ENCODE measurements at places on chromosomes 1 and 21.
A peak's percentile ranks its signal among the peaks of the same experiment; 100 is the strongest.

DNA sequence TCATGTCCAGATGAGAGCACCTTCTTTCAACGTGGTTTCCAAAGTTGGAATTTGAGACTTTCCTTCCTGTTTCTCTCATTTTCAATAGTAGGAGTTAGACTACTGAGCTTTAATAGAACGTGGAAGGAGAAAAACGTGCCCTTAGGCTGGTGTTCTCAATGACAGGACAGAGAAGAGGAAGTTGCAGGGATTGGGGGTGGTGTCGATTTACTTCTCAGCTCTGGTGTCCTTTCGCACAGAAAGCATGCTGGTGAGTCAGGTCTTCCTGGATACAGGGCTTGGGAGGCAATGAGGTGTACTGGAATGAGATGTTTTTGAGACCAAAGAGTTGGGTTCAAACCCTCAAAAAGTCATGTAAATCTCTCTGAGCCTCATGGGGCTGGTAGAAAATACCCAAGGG, 67.1 kb downstream of the HIVEP3 start:
- no peak for DNase-seq

DNA sequence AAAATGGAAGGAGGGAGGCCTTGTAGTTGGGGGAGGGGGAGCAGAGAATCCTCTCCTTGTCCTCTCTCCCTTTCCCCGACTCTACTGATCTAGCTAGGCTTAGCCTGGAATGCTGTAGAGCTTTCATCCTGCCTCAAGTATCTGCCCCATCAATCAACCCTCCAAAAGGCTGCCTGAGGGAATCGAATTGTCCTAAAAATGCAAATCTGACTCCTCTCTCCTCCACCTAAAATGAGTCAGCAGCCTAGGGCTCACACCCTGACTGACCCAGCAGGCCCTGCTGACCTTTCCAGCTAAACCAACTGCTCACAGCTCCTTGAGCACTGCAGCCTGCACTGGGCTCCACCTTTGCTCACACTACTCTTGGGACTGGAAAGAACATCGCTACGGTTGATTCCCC, 2.8 kb downstream of the HPDL start:
- no peak for DNase-seq

DNA sequence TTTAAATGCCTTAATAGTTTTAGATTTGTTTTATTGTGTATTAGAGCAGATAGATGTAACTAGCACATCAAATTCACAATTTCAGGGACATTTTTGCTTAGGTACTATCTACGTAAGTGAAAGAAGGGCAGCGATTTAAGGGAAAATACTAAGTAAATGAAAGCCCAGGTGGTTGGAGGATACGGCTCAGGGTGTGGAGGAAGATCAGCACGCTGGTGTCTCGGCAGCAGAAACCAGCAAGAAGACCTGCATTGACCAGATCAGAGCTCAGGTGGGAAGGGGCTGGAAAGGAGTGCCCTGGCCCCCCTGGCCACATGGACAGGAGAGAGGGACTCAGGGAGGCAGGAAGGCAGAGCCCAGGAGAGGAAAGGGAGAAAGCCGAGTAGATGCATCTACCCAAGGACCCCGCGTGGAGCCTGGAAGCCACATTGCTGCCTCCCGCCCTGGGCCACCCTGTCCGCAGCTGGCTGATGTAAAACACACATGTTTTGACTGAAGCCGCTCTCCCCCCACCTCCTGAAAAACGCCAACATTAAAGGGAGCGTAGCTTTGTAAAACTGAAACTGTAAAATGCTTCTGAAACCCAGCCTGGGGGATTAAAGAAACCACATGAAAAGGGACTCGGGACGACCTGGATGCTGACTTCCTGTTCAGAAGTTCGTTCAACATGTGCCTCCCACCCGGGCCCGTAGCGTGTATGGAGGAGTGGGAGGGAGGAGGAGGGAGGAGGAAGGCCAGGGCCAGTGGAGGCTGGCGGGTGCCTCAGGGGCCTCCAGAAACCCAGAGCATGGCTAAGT, 72.6 kb upstream of the TARDBP start:
- DNase-seq: no peak

DNA sequence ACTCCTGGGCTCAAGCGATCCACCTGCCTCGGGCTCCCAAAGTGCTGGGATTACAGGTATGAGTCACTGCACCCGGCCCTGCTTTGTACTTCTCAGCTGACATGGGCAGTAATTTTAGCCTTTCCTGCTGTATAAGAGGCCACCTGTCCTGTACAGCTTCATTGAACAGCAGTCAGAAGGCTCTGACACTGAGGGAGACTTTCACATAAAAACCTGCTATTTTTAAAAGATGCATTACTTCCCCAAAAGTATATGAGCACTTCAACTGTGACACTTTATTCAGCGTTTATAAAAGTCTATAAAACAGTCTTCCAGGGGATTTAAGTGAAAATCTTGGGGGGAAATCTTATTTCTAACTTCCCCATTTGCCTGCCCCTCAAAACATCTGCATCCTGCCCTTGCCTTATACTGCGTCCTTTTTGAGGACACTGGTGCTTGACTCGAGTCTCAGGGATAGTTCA, 17.6 kb downstream of the RNU5D-1 start:
- DNase-seq: no peak

DNA sequence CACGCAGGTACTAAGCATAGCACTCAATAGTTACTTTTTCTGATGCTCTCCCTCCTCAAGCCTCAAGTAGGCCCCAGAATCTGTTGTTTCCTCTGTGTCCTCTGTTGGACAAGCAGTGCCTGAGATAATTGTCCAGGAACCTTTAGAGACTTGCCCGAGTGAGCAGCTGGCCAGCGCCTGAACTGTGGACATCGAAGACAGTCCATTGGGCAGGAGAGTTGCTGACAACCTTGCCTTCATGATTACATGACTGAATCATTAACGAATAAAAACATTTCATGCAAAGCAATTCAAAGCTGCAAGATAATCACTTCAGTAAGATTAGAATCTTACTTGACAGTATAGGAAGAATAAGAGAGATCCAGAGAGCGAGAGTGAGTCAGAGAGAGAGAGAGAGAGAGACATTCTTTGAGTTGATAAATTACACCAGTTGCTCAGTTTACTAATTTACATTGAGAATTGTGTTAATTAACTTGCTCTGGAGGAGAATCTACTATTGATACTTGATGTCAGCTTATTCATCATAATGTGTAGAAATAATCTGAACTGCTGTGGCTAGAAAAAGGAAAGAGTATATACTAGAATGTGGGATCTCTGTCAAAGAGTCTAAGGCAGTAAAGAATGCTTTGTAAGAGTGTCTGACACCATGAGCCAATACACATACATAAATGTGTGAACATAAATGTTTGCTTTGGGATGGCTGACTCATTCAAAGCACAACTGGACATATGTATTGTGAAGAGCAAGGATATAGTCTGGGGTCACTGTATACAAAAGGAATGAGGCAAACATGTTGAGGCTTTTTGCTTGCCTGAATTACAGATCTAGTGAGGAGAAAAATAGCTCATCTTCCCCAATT, 216.0 kb downstream of the ZNF326 start:
- no peak for DNase-seq

DNA sequence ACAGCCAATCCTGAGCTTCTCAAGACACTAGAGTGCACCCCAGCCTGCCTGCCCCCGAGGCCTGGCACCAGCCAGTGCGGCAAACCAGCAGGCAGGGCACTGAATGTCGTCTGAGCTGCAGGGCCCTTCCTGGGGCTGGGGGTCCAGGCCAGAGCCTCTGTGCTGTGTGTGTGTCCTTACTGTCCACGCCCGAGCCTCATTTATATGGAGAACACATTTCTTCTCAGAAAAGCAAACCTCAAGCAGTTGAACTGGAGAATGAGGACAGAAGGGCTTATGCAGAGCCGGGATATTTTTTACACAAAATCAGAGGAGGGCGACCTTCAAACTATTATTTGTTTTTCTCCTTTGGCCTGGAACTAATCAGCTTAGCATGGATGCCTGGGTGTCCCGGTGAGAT, 52.7 kb downstream of the POFUT2 start:
- no peak for DNase-seq

- DNase-seq: peak; percentile 79
These were observed 57.0 kb upstream of the TARBP1 start for GRCh38 chr1:234535763-234536515.

- peak; percentile 69 for DNase-seq
These were observed 9.7 kb upstream of the GPR61 start for GRCh38 chr1:109529881-109530456.

DNA sequence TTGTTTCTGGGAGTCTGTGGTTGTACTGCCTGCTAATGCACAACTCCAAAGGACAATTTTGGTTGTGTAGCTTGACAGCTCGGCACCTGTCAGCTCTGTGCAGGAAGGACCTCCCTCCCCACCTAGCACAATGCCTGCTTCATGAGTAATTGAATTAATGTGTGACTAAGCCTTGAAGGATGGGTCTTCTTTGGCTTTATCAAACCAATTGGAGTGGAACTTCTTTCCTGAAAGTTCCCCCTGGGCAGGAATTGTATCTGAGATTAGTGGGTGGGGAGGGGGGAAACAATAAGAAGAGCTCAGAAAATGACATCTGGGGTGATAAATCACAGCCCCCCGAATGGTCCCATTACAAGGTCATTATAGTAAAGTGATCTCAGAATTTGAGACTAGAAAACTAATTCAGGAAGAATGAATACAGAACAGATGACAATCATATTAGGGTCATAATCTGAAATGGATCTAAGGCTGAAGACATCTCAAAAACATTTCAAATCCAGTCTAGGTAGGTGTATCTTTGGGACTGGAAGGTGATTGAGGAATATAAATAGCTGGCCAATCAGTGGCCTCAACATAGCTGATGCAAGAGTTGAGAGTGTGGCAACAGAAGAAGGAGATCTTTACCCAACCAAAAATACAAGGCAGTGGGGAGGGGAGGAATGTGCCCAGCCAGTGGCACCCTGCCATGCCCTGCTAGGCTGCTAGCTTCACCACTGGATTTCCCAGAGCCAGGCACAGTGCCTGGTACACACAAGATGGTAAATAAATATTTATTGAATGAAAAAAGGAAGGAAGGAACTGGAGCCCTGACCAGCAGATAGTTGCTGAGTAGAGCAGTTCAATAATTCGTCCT, 10.1 kb upstream of the SESN2 start:
- no peak for DNase-seq

DNA sequence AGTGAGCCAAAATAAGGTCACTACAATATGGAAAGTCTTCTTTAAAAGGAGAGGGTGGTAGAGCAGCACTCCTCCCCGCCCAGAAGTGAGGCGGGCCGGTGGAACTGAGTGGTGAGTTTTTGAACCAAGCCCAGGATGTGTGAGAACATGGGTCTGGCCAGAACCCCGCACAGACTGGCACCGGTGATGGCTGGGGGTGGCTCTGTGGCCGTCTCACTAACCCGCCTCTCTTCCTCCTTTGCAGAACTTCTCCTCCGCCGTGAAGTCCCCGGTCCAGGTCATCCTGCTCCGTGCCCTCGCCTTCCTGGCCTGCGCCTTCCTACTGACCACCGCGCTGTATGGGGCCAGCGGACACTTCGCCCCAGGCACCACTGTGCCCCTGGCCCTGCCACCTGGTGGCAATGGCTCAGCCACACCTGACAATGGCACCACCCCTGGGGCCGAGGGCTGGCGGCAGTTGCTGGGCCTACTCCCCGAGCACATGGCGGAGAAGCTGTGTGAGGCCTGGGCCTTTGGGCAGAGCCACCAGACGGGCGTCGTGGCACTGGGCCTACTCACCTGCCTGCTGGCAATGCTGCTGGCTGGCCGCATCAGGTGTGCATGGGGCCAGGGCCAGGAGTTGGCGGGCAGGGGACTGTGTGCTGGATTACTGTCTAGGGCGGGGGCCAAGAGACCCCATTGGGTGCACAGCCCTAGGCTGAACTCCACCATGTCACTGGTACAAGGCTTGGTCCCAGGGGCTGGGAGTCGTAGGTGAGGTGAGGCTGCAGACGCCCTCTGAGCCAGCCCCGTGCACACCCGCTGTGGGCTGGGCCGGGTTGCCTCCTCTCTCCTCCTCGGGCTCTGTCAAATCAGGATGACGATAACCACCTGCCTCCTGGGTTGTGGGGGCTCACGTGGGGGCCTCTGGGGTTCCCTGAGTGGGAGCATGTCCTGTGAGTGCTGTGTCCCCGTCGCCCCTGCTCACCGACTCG, 12.4 kb downstream of the TMEM201 start:
- DNase-seq: no peak

DNA sequence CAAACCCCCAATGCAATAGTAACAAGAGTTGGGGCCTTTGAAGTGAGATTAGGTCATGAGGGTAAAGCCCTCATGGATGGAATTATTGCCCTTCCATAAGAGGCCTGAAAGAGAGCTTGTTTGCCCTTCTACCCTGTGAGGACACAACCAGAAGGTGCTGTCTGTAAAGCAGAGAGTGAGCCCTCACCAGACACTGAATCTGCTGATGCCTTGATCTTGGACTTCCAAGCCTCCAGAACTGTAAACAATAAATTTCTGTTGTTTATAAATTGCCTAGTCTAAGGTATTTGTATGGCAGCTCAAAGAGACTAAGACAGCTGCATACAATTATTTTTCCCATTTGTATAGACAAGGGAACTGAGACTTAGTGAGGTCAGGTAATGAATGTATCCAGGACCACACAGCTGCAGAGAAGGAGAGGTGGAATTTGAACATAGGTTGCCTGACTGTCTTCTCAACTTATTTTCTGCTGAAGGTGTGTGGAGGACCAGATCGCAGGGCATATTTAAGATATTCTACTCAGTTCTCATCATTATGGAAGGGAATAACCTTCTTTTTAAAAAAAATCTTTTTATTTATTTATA, 18.7 kb downstream of the IL23R start:
- no peak for DNase-seq

GRCh38 chr1:225811622-225812487, 1.9 kb downstream of the EPHX1 start:
- DNase-seq: no peak

DNA sequence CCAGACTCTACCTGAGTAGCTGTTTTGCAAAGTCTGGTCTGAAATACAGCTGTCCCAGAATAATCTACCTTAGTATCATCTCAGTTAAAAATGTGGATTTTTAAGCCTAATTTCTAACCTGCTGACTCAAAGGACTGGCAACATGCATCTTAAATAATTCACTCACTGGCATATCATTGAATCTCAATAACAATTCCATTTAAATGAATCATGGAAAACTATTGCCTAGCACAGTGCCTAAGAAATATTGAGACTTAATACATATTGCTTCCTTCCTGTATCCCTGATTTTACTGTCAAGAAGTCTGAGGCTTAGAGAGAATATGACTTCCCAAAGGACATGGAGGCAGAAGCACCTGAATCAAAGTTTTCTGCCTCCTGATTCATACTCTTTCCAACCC, 3.1 kb downstream of the CCDC190 start:
- DNase-seq: no peak
